ENCODE measurements at places on chromosomes 12 and 14.

- no peak for DNase-seq
These were observed 5.1 kb upstream of the LTBP2 start for GRCh38 chr14:74616996-74617700.

- DNase-seq: no peak
These were observed 65.4 kb downstream of the ERC1 start for GRCh38 chr12:1056390-1056789.

- DNase-seq: no peak
These were observed 213.5 kb downstream of the BCL11B start for GRCh38 chr14:99058542-99058941.

- no peak for DNase-seq
These were observed 450 bp downstream of the DDN start for GRCh38 chr12:48998497-48999353.

GRCh38 chr14:100303179-100303578, 3.1 kb downstream of the SLC25A29 start:
- no peak for DNase-seq

- peak; percentile 13 for DNase-seq
These were observed 131.9 kb downstream of the HMGA2 start for GRCh38 chr12:65956056-65956738.

- no peak for DNase-seq
These were observed 1.4 kb upstream of the CHFR start for GRCh38 chr12:132888852-132889251.

- DNase-seq: no peak
These were observed 3.8 kb upstream of the B3GNT4 start for GRCh38 chr12:122199484-122200355.

GRCh38 chr12:65781681-65782269, 42.5 kb upstream of the HMGA2 start:
- DNase-seq: no peak

Data from inflammatory macrophage treated with lipopolysaccharide for 1 hour (primary cell).